HS-5 (cell line): ENCODE measurements at places on chromosomes 3 and 15.

- no peak for DNase-seq
These were observed 1.5 kb downstream of the CMTM6 start for GRCh38 chr3:32500880-32501782.

- DNase-seq, result no peak
These were observed 17.3 kb downstream of the PLS1 start for GRCh38 chr3:142613491-142613890.

GRCh38 chr15:25180606-25181292 lies 226.0 kb downstream of the SNRPN start:
- DNase-seq, result no peak

GRCh38 chr15:71015342-71015741 lies 99.9 kb upstream of the THSD4 start:
- no peak for DNase-seq

- no peak for DNase-seq
These were observed 97.5 kb downstream of the TCF12 start for GRCh38 chr15:57015897-57016296.

DNA sequence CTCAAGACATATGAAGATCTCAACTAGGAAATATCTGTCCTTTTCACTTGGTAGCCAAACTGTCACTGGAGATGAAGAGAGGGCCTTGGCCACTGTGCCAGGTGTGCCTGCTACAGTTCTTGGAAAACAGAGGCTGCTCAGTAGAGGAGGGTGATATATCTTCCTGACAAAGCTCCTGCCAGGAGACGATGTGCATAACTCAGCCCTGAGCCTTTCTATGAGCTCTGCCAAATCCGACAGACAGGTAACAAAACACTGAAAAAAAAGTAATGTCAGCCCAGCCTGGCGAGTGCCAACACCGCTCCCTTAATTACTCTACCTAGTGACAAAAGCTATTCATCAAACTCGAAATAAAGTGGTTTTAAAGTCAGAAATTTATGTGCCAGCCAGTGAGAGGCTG lies 123.2 kb downstream of the MFSD1 start:
- no peak for DNase-seq
